ENCODE measurements at places on chromosomes 7 and 10. TPM values are rescaled to one million over a fixed set of nuclear protein-coding genes. Genes with fewer than 3 reads are reported as not detected.

DNA sequence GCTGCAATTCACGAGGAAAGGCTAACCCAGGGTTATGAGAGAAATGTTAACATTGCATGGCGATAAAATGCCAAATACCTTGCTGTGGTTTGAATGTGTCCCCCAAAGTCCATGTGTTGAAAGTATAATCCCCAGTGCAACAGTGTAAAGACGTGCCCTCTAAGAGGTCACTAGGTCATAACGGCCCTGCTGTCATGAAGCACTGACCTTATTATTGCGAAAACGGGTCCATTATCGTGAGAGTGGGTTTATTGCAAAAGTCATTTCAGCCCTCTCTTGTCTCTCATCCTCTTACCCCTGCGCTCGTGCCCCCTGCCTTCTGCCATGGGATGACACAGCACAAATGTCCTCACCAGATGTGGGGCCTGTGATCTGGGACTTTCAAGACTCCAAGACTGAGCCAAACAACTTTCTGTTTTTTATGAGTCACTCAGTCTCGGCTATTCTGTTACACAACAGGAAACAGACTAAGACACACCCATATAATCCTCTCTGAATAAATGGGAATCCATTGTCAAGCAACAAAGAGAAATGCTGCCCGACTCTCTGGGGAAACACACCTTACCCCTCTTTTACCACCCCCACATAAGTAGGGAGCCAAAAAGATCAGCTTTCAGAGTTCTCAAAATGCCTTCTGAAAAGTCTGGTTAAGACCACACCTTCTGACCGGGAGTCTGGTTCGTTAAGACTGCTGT lies 73.1 kb upstream of the UCN3 start:
- no peaks in the 10 kb centered on the region for H3K27me3 ChIP-seq
- DNase-seq = no peak
- H3K36me3 ChIP-seq = no peaks in the 10 kb centered on the region
- H3K27ac ChIP-seq = no peak overlapping the region

- H3K27ac ChIP-seq = peak overlapping the region; percentile 92
- H3K4me1 ChIP-seq = peaks cover 8% of the 10 kb centered on the region
- no peak for DNase-seq
- no peaks in the 10 kb centered on the region for H3K27me3 ChIP-seq
Observed at GRCh38 chr10:89301232-89301631, 614 bp upstream of the IFIT2 start.

GRCh38 chr7:131511774-131512535 lies 44.5 kb downstream of the PODXL start:
- no peak for DNase-seq
- H3K27ac ChIP-seq = no peak overlapping the region
- H3K4me3 ChIP-seq = no peak overlapping the region
- no peaks in the 10 kb centered on the region for H3K27me3 ChIP-seq

GRCh38 chr10:132788831-132789219 lies 2.9 kb upstream of the NKX6-2 start:
- no peak overlapping the region for H3K27ac ChIP-seq
- peaks cover 41% of the 10 kb centered on the region for H3K4me1 ChIP-seq
- H3K27me3 ChIP-seq = peaks cover 72% of the 10 kb centered on the region

GRCh38 chr10:67141300-67141699 lies 215.5 kb downstream of the LRRTM3 start:
- no peak overlapping the region for H3K27ac ChIP-seq
- H3K4me1 ChIP-seq = no peaks in the 10 kb centered on the region
- H3K27me3 ChIP-seq = no peaks in the 10 kb centered on the region
- no peak overlapping the region for H3K4me3 ChIP-seq
- DNase-seq = no peak

DNA sequence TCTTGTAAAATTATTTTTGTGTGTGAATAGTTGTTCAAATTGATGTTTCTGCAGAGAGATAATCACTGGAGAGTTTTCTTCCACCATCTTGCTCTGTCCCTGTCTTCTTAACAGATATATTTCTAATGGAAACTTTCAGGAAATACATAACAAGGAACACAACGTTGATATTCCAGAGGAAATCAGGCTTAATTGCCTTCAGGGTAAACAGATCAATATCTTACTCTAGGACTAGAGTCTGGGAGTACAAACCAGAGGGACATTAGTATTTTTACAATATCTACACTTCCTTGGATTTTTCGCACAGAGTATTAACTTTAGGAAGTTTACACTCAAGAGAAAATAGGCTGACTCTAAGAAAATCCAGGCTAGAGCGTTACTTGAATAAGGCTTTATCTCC lies 159.1 kb downstream of the PFKFB3 start:
- no peaks in the 10 kb centered on the region for H3K4me1 ChIP-seq
- no peaks in the 10 kb centered on the region for H3K27me3 ChIP-seq
- H3K27ac ChIP-seq = no peak overlapping the region
- H3K4me3 ChIP-seq = no peak overlapping the region

GRCh38 chr7:141483044-141483443 lies 68.2 kb upstream of the AGK start:
- no peak overlapping the region for H3K27ac ChIP-seq
- no peak for DNase-seq
- no peaks in the 10 kb centered on the region for H3K36me3 ChIP-seq
- H3K4me3 ChIP-seq = no peak overlapping the region

GRCh38 chr7:150629347-150629746 lies 2.8 kb downstream of the GIMAP6 start:
- no peak overlapping the region for H3K4me3 ChIP-seq
- H3K4me1 ChIP-seq = no peaks in the 10 kb centered on the region
- H3K36me3 ChIP-seq = no peaks in the 10 kb centered on the region
- H3K27ac ChIP-seq = no peak overlapping the region
- no peak for DNase-seq
- H3K27me3 ChIP-seq = no peaks in the 10 kb centered on the region

KCNH2 gene
- 14.4 TPM for total RNA-seq

DNA sequence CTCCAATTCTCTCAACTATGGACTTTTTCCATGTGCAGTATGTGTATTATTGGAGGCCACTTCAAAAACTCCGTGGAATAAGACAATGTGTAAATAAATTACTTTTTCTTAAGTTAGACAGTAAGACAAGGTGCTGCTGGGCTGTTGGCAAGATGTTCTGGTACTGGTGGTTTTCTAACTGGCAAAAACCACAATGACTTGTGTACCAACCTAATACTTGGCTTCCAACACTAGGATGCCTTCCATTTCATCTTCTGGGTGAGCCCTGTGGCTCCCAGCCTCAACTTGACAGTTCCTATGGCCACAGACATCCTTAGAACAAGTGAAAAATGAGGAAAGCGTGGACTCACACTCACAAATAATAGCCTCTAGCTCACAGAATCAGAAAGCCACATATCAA lies 77.0 kb downstream of the OSBPL3 start:
- no peaks in the 10 kb centered on the region for H3K4me1 ChIP-seq
- no peak overlapping the region for H3K4me3 ChIP-seq
- no peaks in the 10 kb centered on the region for H3K27me3 ChIP-seq

CLDN12 gene
- 52.3 TPM for total RNA-seq

- H3K27ac ChIP-seq = peak overlapping the region; percentile 50
- no peak overlapping the region for H3K4me3 ChIP-seq
- H3K36me3 ChIP-seq = no peaks in the 10 kb centered on the region
- DNase-seq = peak; percentile 93
- H3K27me3 ChIP-seq = no peaks in the 10 kb centered on the region
- peaks cover 17% of the 10 kb centered on the region for H3K4me1 ChIP-seq
Observed at GRCh38 chr7:75905785-75906604, 9.0 kb upstream of the POR start.

RADIL gene
- total RNA-seq = 7.5 TPM

GRCh38 chr7:17460001-17460400 lies 161.5 kb downstream of the AHR start:
- no peak for DNase-seq
- no peaks in the 10 kb centered on the region for H3K36me3 ChIP-seq
- H3K27me3 ChIP-seq = no peaks in the 10 kb centered on the region
- H3K4me3 ChIP-seq = no peak overlapping the region
- H3K27ac ChIP-seq = no peak overlapping the region
- no peaks in the 10 kb centered on the region for H3K4me1 ChIP-seq

GRCh38 chr7:113633073-113633472 lies 285.7 kb downstream of the PPP1R3A start:
- DNase-seq = no peak
- H3K27ac ChIP-seq = no peak overlapping the region
- no peaks in the 10 kb centered on the region for H3K4me1 ChIP-seq
- no peak overlapping the region for H3K4me3 ChIP-seq
- no peaks in the 10 kb centered on the region for H3K27me3 ChIP-seq

DNA sequence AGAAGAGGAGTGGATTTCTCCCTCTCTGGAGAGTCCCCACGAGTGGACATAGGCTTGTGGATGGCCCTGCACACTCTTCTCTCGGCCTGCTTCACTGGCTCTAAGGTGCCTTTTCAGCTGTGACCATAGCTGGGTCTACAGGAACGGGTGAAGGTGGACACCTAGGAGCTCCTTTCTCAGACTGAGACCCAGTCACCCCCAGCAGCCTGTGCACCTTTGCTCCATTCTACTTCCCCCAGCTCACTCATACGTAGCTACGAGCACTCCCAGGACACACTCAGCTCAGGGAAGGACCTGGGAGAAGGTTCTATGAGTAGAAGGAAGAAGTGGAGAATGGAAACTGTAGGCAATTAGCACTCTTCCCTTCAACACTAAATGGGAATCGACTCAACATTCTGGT lies 272.0 kb upstream of the KLF6 start:
- H3K36me3 ChIP-seq = no peaks in the 10 kb centered on the region
- no peaks in the 10 kb centered on the region for H3K27me3 ChIP-seq
- H3K4me3 ChIP-seq = no peak overlapping the region
- no peak for DNase-seq

GOLGA7B gene
- total RNA-seq = 5.8 TPM

GRCh38 chr7:78317371-78317770 lies 518.8 kb downstream of the PHTF2 start:
- no peak overlapping the region for H3K27ac ChIP-seq
- peaks cover 2% of the 10 kb centered on the region for H3K36me3 ChIP-seq
- DNase-seq = no peak
- H3K27me3 ChIP-seq = no peaks in the 10 kb centered on the region
- no peaks in the 10 kb centered on the region for H3K4me1 ChIP-seq

All from spinal cord (tissue), 10 donors.